ENCODE measurements at places on chromosomes 16 and 17.
A peak's percentile ranks its signal among the peaks of the same experiment; 100 is the strongest.

- DNase-seq, result no peak
Measured at GRCh38 chr17:62045517-62045916, 19.6 kb downstream of the MED13 start.

GRCh38 chr17:56831369-56832095 lies 2.2 kb downstream of the C17orf67 start:
- no peak for DNase-seq

DNA sequence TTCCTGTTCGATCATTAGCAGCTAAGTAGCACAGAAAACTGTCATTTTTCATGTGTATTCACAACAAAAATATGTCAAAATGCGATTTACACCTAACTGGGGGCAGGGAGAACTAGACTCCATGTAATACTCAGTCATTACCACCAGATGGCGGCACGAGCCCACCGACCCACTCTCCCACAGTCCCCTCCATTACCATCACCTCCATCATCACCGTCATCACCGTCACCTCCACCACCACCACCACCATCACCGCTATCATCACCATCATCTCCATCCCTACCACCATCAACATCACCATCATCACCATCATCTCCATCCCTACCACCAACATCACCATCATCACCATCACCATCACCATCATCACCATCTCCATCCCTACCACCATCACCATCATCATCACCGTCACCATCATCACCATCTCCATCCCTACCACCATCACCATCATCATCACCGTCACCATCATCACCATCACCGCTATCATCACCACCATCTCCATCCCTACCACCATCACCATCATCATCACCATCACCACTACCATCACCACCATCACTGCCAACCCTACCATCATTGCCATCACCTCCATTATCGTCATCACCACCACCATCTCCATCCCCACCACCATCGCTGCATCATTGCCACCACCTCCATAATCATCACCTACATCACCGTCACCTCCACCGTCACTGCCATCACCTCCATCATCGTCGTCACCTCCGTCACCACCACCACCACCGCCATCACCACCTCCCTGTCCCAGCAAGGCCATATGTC lies 14.4 kb downstream of the NDUFAF8 start:
- peak; percentile 30 for DNase-seq

- no peak for DNase-seq
Measured at GRCh38 chr17:49388692-49389513, 25.8 kb downstream of the PHB1 start.

DNA sequence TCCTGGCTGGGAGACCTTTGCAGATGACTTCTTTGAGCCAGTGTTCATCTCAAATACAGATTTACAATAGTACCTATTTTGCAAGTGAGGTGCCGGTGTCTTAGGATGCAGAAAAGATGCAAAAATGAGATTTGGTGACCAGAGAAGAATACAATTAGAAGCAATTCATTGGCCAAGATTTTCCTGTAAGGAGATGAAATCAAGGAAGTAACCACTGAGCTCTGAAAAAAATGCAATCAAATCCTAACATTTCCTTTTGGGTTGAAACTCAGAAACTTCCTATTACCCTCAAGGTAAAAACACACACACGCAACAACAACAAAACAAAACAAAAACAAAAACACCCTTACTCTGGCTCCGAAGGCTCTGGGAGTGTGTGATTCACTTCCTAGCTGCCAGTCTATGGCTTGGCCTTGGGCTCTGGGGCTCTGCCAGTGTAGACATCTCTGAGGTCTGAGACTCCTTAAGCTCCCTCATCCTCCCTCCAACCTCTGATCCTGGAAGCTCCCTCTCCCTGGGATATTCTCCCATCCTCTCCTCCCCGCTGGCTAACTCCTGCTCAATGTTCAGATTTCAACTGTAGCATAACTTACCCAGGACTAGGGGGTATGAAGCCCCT lies 16.8 kb upstream of the MT4 start:
- DNase-seq, result no peak

GRCh38 chr17:40565769-40566409 lies 617 bp upstream of the CCR7 start:
- no peak for DNase-seq

- no peak for DNase-seq
Measured at GRCh38 chr16:55273356-55273755, 50.6 kb upstream of the IRX6 start.

DNA sequence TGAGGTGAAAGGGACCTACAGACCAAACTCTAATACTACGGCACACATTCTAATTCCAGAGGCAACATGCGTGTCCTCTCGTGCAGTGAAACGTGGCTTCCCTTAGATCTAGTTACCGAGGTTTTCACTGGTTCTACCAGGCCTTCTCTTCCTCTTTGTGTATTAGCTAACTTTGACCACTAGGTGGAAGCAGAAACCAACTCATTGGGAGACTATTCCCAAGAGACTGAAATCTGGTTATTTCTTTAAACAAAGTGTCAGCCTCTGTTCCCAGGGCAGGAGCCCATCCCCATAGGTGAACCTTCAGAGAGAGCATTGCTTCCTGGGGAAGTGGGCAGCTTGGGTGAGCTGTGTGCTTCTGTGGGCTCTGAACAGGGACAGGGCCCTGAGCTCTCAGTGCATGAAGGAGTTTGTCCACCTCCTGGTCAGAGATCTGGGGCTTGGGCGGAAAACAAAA lies 19.7 kb upstream of the RCVRN start:
- DNase-seq, result no peak

GRCh38 chr17:21129023-21129681 lies 2.4 kb downstream of the DHRS7B start:
- no peak for DNase-seq

GRCh38 chr16:48517493-48517892 lies 92.5 kb downstream of the N4BP1 start:
- no peak for DNase-seq

DNA sequence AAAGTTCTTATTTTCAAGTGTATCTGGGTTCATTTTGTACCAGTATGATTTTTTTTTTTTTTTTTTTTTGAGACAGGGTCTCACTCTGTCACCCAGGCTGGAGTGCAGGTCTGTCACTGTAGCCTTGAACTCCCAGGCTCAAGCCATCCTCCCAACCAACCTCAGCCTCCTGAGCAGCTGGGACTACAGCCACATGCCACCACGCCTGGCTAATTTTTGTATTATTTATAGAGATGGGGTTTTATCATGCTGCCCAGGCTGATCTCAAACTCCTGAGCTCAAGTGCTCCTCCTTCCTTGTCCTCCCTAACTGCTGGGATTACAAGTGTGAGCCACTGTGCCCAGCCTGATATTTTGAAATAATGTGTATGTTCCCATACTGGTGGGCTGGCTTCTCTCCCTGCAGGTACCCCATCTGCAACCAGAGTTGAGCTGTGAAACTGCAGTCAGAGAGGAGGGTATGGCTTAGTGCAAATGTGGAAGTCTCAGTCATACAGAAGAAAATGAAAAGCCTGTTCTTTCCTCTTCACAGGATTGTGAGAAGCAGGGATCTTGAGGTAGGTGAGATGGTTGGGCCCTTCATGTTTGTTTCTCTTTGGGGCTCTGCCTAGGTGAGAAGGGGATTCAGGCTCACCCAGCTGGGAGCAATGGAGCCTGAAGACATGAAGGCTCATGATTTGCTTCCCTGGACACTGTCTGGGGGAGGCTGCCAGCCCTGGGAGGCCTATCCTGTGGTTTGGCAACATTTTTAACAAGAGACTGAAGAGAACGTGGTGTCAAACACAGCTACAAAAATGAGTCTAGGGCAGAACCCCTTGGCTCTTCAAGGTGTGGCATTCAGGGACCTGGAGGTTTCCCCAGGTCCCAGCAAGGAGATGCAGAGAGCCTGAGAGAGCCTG lies 41.3 kb upstream of the SIAH1 start:
- DNase-seq, result no peak

GRCh38 chr17:41539071-41539492 lies 11.0 kb upstream of the KRT19 start:
- DNase-seq, result no peak

- no peak for DNase-seq
Measured at GRCh38 chr17:1545618-1546017, 17.0 kb downstream of the PITPNA start.

All from hypothalamus (tissue), 51 donors.